ENCODE measurements at places on chromosomes 2 and 18. TPM values are rescaled to one million over a fixed set of nuclear protein-coding genes. Genes with fewer than 3 reads are reported as not detected.

DNA sequence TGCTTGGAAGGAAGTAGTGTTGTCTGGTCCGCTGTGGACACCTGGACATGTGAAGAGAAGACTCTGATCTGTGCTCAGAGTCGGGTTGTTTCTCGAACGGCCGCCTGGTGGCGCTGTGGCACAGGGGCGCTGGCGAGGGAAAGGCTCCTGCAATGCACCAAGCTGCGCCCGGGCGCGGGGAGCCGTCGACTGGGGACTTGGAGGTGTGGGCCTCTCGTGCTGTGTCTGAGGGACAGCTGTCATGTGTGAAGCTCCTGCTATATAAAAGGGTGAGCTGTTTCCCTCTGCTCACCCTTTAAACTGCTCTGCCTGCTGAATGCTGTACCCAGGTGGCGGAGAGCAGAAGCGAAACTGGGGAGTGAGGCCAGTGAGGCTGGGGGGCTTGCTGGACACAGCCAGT is 44.0 kb downstream of the GNAL start:
- H3K4me3 ChIP-seq = no peak overlapping the region
- H3K27me3 ChIP-seq = peaks cover 37% of the 10 kb centered on the region
- no peaks in the 10 kb centered on the region for H3K36me3 ChIP-seq
- no peaks in the 10 kb centered on the region for H3K4me1 ChIP-seq
- no peak overlapping the region for H3K27ac ChIP-seq

- DNase-seq = no peak
- no peaks in the 10 kb centered on the region for H3K27me3 ChIP-seq
- no peak overlapping the region for H3K27ac ChIP-seq
Measured at GRCh38 chr2:145460112-145460511, 940.2 kb upstream of the ZEB2 start.

DNA sequence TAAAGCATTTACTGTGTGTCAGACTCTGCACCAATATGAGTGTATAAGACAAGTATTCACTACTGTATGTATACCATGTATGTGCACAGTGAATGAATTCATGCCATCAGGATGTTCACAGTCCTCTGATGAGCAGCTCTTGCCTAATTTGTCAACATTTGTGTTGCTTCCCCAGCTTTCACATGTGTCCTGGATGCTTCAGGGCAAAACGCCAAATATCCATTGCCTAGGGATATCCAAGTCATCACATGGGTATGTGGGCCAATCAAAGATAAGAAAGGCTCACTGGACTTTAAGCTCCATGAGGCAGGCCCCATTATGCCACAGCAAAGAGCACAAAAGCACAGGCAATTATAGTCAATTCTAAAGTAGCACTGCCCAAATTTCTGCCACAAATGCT is 134.2 kb upstream of the CHAC2 start:
- no peak overlapping the region for H3K4me3 ChIP-seq
- H3K4me1 ChIP-seq = peaks cover 7% of the 10 kb centered on the region
- no peaks in the 10 kb centered on the region for H3K27me3 ChIP-seq
- H3K27ac ChIP-seq = no peak overlapping the region

The AMER3 gene
- total RNA-seq = not detected

GRCh38 chr18:79608999-79609461 is 70.6 kb upstream of the CTDP1 start:
- H3K4me1 ChIP-seq = no peaks in the 10 kb centered on the region
- no peak overlapping the region for H3K4me3 ChIP-seq
- H3K27me3 ChIP-seq = peaks cover 3% of the 10 kb centered on the region
- H3K27ac ChIP-seq = no peak overlapping the region
- no peaks in the 10 kb centered on the region for H3K36me3 ChIP-seq

DNA sequence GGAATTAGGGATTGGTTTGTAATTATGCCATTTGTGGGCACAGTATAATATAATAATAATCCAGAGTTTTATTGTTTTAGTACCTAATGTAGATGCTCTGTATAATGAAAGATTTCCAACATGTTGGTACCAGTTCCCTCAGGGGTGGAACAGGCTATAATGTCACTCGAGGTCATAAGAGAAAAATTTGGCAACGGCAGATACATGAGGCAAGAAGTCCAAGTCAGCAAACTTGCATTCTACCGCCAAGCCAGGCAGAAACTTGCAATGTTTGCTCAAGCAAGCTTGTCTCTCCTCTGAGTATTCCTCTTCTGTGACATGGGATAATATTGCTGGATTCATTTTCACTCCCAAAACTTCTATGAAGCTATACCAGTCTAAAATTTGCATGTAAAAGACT is 520.0 kb upstream of the SALL3 start:
- no peaks in the 10 kb centered on the region for H3K4me1 ChIP-seq
- DNase-seq = no peak
- no peaks in the 10 kb centered on the region for H3K27me3 ChIP-seq
- no peak overlapping the region for H3K27ac ChIP-seq

DNA sequence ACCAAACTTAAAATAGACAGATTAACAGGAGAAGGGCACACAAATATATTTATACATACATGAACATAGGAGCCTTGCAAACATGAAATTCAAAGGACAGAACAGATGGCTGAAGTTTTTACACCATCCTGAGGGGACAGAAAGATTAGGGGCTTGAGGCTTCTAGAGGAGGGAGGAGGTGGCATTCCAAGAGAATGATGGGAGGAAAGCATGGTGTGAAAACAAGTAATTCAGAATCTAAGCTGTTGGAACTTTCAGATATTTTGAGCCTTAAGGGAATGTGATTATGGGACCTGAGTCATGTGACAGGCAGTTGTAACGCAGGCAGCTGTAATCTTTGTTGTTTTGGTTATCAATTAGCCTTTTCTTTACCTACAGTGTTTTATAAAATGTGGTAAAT is 225.2 kb upstream of the SPOPL start:
- H3K27ac ChIP-seq = no peak overlapping the region
- no peak overlapping the region for H3K4me3 ChIP-seq
- DNase-seq = no peak
- H3K27me3 ChIP-seq = no peaks in the 10 kb centered on the region
- H3K4me1 ChIP-seq = no peaks in the 10 kb centered on the region
- no peaks in the 10 kb centered on the region for H3K36me3 ChIP-seq

The PAIP2B gene
- 2.2 TPM for total RNA-seq

The ADGRF3 gene
- 1.4 TPM for total RNA-seq

The TM4SF20 gene
- not detected for total RNA-seq

The MOGAT1 gene
- total RNA-seq = not detected

DNA sequence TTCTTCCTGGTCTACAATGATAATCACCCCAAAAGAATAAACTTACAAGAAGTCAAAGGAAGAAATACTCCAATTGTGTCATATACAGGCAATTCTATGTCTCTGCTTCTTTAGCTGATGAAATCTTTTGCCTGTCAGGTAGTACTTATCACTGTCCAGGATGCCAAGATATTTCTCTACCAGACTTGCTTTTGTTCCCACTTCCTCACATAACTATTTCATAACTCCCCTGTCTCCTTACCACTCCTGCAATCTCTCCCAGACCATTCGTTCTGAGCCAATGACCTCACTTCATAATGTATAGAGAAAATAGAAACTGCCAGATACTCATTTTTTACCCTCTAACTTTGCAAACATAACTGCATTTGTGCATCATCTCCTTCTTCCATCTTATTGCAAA is 39.1 kb downstream of the HNMT start:
- no peaks in the 10 kb centered on the region for H3K27me3 ChIP-seq
- no peak overlapping the region for H3K4me3 ChIP-seq
- DNase-seq = no peak
- no peak overlapping the region for H3K27ac ChIP-seq

GRCh38 chr2:25894135-25894830 is 16.0 kb upstream of the ASXL2 start:
- no peak overlapping the region for H3K27ac ChIP-seq
- no peaks in the 10 kb centered on the region for H3K36me3 ChIP-seq

The LYPD1 gene
- not detected for total RNA-seq

The SOX11 gene
- total RNA-seq = not detected

- DNase-seq = no peak
- no peaks in the 10 kb centered on the region for H3K36me3 ChIP-seq
- no peaks in the 10 kb centered on the region for H3K27me3 ChIP-seq
- no peak overlapping the region for H3K4me3 ChIP-seq
- no peaks in the 10 kb centered on the region for H3K4me1 ChIP-seq
Measured at GRCh38 chr18:26424428-26425147, 123.8 kb downstream of the KCTD1 start.

The COQ10B gene
- 21.5 TPM for total RNA-seq

The GRP gene
- total RNA-seq = not detected

The DLX2 gene
- total RNA-seq = not detected
